Panc1 (cell line): ENCODE measurements at places on chromosomes 2 and 18. TPM values are rescaled to one million over a fixed set of nuclear protein-coding genes. Genes with fewer than 3 reads are reported as not detected.

DNA sequence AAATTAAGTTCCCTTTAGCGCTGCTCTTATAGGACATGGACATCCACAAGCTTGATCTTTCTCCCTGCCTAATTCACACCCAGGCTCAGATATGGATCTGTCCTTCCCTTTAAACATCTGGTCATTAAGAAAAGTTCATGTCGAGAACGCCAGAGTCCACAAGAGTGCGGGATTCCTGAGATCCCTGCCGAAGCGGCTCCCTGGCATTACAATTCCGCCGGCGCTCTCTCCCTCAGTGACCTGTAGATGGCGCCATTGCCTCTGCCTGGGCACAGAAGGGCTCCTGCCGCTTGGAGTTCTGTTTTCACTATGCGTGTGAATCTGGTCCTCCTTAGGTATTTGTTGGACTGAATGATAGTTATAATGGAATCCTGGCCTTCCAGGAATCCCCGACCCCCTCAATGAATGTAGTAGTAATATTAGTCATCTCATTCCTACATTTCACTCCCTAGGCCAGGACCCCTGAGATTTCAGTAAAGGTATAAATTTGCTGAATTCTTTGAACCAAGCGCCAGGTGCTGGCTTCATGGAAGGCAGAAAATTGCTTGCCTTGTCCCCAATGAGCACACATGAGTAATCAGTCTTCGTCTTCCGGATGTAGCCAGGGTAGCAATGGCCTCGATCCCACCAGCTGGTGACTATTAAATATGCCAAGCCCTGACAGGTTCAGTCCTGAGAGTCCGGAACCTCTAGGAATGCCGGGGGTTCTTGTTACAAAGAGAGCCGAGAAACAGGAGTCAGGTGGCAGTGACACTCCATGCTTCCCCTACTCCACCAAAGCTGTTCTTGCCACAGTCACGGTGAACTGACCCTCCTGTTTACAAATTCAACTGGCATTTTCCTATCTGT is 26.4 kb upstream of the CD207 start:
- no peak overlapping the region for H3K27ac ChIP-seq
- DNase-seq: peak; percentile 48
- no peaks in the 10 kb centered on the region for H3K4me1 ChIP-seq
- H3K4me3 ChIP-seq: no peak overlapping the region
- H3K27me3 ChIP-seq: peaks cover 15% of the 10 kb centered on the region

GRCh38 chr2:232870018-232870765 is at the start of gene SNORC:
Gene SNORC (plus strand): TSS chr2:232870264. CDS start chr2:232870342, 78 bp downstream.
- H3K27me3 ChIP-seq: no peaks in the 10 kb centered on the region
- H3K4me3 ChIP-seq: no peak within 1 kb of the TSS
- no peaks in the 10 kb centered on the region for H3K36me3 ChIP-seq
- peaks cover 10% of the 10 kb centered on the region for H3K4me1 ChIP-seq

DNA sequence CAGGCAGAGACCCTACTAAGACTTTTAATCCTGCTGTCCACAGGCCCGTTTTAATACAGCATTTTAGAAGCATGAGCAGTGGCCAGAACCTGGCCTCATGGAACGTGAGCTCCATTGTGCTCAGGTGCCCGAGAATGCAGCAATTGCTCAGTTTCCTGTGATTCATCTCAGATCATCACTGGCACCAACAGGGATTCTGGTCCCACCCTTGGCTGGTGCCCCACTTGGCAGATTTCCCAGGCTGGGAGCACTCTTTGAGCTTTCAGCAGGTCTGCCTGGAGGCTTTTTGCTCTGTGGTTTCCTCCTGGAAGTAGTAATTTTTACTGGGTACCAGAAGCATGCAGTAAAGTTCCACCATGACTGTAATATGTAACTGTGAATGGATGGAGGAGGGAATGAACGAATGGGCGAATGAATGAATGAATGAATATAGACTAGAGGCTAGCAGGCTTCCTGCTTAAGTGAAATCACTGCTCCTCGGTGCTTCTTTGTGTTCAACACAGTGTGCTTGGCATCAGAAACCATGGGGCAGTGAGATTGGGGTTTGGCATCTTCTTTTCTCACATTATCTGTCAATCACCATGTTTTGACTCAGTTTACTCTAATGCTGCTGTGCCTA is 312.9 kb downstream of the PRKCE start:
- H3K36me3 ChIP-seq: no peaks in the 10 kb centered on the region
- H3K4me1 ChIP-seq: peaks cover 60% of the 10 kb centered on the region
- peak overlapping the region; percentile 83 for H3K27ac ChIP-seq
- H3K4me3 ChIP-seq: peak overlapping the region; percentile 0

DNA sequence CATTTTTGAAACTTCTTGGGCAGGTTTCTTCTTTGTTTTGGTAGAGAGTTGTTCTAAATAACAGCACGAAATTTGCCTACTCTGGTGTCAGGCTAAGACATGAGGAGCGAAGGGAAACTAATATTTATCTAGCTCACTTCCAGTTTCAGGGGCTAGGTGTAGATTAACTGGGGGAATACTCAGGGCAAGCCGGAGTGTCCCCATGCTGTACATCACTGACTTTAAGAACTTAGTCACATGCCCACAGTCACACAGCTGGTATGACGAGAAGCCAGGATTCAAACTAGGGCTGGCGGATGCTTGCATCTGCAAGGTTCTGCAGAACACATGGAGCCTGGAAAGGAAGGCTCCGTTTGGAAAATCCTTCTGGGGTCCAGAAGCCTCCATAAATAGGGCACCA is 133.3 kb downstream of the ALPK2 start:
- no peak overlapping the region for H3K4me3 ChIP-seq
- H3K27me3 ChIP-seq: no peaks in the 10 kb centered on the region
- DNase-seq: no peak
- H3K4me1 ChIP-seq: no peaks in the 10 kb centered on the region

DNA sequence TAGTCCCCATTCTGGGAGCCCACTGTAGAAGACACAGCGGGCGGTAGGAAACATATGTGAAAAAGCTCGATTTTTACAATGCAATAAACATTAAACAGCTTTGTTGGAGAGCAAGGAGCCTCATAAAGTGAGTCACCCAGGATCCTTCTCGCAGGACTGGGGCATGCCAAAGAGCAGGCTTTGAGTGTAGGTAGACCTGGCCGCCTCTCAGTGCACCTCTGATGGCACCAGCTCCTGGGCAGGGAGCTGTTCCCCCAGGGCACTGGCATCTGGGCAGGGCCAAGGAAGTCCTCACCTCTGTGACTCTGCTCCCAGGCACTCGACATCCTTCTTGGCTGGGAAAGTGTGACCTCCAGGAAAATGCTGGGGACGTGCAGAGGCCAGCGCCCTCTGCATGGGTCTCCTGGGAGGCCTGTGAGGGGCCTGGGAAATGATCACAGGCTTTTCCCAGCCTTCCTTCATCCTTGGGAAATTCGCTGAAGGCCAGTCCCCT is 94.2 kb downstream of the POLR1A start:
- no peak overlapping the region for H3K4me3 ChIP-seq
- no peak for DNase-seq
- H3K4me1 ChIP-seq: peaks cover 4% of the 10 kb centered on the region; the same call in 1 of the 2 replicates
- H3K36me3 ChIP-seq: no peaks in the 10 kb centered on the region
- no peaks in the 10 kb centered on the region for H3K27me3 ChIP-seq

DNA sequence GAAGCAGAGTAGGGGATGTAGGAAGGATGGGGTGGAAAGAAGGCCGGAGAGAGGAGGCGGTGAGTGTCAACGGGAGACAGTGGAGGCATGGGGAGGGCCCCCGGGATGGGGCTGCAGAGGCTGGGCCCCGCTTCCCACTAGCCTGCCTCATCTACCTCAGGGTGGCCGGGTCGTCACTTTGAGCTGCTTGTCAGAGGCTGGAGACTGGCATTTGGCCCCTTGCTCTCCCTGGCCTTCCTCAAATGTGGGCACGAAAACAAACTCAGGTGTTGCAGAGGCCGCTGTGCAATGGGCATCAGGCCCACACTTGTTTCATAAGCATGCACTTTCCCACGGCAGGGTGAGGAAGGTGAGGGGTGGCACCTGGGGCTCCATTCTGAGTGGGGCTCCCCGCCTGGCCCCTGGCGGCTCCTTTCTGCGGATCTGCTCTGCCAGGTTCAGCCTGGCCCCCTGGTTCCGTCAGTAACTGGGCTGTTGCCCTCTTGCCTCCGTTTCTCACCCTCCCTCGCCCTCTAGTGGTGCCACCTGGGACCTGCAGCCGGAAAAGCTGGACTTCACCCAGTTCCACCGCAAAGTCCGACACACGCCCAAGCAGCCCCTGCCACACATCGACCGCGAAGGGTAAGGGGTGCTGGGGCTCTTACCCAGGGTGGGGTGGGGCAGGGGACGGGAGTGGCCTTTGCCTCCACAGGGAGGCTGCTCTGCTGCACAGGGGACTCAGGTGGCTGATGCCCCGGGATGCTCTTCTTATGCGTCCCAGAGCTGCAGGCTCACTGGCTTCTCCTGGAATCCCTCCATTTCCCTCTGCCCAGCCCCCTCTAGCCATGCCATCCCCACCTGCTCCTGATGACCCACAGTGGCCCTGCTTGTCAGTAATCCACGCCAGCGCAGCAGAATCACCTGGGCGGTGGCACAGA is 125.4 kb downstream of the CTIF start:
- H3K4me3 ChIP-seq: no peak overlapping the region
- no peaks in the 10 kb centered on the region for H3K36me3 ChIP-seq
- no peak for DNase-seq
- H3K27me3 ChIP-seq: no peaks in the 10 kb centered on the region
- H3K4me1 ChIP-seq: peaks cover 9% of the 10 kb centered on the region

DNA sequence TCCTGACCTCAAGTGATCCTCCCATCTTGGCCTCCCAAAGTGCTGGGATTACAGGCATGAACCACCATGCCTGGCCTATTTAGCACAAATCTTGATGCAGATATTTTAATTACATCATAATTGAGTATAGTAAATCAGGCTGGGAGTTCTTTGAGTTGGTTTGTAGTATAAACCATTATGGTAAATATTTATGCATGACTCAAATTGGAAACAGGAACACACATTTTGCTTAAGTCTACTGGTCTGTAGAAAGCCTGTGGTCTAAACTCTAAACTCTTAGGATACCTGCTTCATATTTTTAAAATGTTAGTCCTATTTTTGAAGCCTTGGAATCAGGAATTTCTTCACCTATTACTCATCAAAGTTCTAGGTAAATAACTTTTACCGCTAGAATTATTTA is 16.8 kb downstream of the ASXL3 start:
- 0 out of 2 replicates have a peak, but pooled peaks cover 3% of the 10 kb centered on the region for H3K4me1 ChIP-seq
- no peaks in the 10 kb centered on the region for H3K27me3 ChIP-seq
- no peaks in the 10 kb centered on the region for H3K36me3 ChIP-seq
- H3K27ac ChIP-seq: no peak overlapping the region
- no peak overlapping the region for H3K4me3 ChIP-seq

DNA sequence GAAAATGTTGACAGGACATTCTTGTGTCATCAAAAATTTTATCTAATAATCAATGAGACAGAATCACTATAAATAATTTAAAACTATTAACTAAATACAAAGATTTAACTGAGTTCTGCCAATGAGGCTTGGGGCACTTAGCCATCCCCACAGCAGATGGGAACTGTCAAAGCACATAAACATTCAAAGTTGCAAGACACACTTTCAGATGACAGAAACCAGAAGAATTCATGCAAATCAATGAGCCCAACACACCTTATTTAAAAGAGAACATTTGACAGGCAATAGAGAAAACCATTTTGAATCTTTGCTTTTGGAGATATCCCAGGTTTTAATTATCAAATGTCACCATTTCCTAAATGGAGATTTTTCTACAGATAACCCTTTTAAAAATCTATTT is 566.2 kb downstream of the IRS1 start:
- H3K36me3 ChIP-seq: no peaks in the 10 kb centered on the region
- H3K4me3 ChIP-seq: no peak overlapping the region

The NR4A2 gene
- 0.85 TPM for total RNA-seq

GRCh38 chr2:146438246-146438645 is 1406.6 kb upstream of the ACVR2A start:
- H3K27ac ChIP-seq: no peak overlapping the region
- H3K4me1 ChIP-seq: no peaks in the 10 kb centered on the region
- no peaks in the 10 kb centered on the region for H3K36me3 ChIP-seq
- no peak overlapping the region for H3K4me3 ChIP-seq
- no peak for DNase-seq

- no peak overlapping the region for H3K27ac ChIP-seq
- H3K27me3 ChIP-seq: no peaks in the 10 kb centered on the region
- H3K4me3 ChIP-seq: no peak overlapping the region
- H3K36me3 ChIP-seq: no peaks in the 10 kb centered on the region
- no peak for DNase-seq
- H3K4me1 ChIP-seq: no peaks in the 10 kb centered on the region
These were observed 114.1 kb upstream of the NCKAP5 start for GRCh38 chr2:133682347-133682746.

DNA sequence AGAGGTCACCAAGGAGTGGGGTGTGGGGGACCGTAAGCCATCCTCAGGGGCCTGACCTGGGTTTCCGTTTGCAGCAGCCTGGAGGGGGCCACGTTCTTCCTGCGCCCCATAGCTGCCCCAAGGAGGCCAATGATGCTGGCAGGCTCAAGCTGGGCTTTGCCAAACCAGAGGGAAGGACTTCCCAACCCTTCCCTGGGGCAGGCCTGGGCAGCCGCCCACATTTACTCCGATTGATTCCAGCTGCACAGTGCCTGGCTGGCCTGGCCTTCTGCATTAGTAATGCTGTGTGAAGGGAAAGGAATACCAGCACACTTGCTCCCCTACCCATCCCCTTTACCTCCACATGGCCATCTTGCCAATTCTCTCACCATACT is 360.6 kb upstream of the SLC14A2 start:
- no peaks in the 10 kb centered on the region for H3K36me3 ChIP-seq
- H3K27ac ChIP-seq: no peak overlapping the region
- no peak for DNase-seq
- no peaks in the 10 kb centered on the region for H3K27me3 ChIP-seq
- no peak overlapping the region for H3K4me3 ChIP-seq

DNA sequence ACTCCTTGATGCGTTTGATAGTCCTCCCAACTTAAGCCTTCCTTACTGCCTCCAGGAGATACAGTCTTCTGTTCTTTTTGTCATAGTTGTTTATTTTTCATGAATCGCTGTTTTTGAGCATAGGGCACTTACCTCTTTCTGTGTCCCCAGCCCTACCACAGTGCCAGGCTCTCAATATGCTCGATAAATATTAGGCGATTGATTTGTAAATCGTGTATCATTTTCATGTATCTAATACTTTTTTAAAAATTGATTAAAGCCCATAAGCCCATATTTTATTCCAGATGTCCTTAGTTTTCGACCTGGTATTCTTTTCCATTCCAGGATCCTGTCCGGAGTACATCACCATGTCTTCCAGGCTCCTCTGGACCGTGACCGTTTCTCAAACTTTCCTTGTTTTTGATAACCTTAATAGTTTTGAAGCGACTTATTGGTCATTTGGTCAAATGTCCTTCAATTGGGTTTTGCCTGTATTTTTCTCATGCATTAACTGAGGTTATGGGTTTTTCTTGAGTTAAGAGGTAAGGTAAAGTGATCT is 444 bp upstream of the MMADHC start:
- peak overlapping the region; percentile 100 for H3K4me3 ChIP-seq
- no peaks in the 10 kb centered on the region for H3K27me3 ChIP-seq
- peak overlapping the region; percentile 99 for H3K27ac ChIP-seq
- peaks cover 8% of the 10 kb centered on the region; the same call in 1 of the 2 replicates for H3K4me1 ChIP-seq
- no peak for DNase-seq
- peaks cover 25% of the 10 kb centered on the region for H3K36me3 ChIP-seq

DNA sequence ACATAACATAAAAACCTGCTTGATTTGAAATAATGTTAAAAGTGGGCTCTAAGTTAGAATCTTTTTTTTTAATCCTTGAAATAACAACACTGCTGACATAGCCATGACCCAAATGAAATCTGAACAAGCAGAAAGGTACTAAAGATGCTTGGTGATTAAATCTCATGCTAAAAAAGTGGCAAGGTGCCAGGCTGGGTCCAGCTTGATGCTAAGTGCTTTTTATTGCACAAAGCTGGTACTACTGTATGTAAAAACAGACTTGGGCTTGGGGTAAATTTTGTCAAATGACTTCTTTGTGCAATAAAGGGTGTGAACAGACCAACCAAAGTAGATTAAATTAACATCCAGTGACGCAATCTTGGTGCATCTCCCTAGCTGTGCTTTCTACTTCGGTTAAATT is 13.4 kb downstream of the BCL11A start:
- H3K27ac ChIP-seq: no peak overlapping the region
- no peaks in the 10 kb centered on the region for H3K36me3 ChIP-seq
- H3K4me1 ChIP-seq: no peaks in the 10 kb centered on the region
- no peak for DNase-seq
- H3K4me3 ChIP-seq: no peak overlapping the region
